ENCODE measurements at places on chromosomes 6 and 20. TPM values are rescaled to one million over a fixed set of nuclear protein-coding genes. Genes with fewer than 3 reads are reported as not detected.
A peak's percentile ranks its signal among the peaks of the same experiment; 100 is the strongest.

DNA sequence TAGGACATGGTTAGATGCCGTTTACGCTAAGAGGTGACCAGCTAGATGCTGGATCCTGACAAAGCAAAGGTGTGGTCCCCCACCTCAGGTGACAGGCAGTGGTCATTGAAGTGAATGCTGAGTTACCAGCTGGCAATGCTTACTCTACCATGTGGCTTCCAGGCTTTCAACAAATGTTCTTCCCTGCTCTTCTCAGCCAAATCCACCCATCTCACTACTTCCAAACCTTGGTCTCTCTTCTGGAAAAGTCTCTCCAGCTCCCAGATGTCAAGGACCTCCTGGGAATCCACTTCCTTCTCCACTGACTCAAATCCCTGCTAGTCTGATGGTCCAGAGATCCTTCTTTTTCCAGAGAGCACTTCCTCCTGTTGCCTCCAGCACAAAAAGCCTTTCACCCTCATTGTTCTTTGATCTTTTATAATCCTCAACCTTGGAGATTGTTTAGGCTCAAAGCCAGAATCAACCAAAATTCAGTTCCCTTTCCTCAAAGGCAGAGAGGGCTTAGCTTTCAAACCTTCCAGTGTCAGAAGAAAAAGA lies 228.0 kb downstream of the ZNF217 start:
- DNase-seq = no peak

The SLA2 gene
- not detected for total RNA-seq

The AVP gene
- not detected for total RNA-seq

DNA sequence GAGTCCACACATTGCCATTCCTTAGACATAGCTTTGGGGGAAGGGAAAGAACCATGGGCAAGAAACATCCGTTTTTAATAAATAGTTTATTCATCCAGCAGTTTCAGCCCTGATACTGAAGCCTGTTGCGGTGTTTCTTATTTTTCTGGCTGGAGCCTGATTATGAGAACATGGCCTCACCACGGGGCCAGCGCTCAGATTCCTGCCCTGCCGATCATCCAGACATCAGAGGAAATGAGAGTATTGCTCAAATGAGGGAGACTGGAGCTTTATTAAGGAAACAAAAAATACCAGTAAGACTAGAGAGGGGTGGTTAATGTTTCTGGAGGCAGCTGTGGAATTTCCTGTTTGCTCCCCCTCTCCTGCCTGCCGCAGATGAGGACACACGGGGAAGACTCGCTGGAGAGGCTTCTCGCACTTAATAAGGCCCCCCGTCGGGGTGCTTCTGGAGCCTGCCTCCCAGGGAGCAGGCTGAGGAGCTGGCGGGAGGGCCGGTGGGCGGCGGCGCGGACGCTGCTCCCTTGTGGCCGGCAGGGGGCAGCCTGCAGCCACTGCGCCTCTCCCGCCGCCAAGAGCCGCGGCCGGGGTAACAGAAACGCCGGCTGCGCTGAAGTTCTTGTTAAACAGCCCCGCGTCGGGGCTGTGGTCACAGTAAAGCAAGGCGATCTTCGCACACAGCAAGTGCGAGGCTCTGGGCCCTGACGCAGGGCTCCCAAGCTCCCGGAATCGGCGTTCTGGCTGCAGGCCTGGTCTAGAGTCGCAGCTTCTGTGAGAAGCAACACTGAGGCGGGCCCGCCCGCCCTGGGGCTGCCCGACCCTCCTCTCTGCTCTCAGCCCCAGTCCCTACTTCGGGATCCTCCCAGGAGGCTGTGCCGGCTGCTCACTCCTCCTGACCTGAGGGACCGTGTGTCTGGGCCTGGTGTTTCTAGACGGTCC lies 17.5 kb downstream of the LEMD2 start:
- peak; percentile 81 for DNase-seq

The AIF1 gene
- not detected for total RNA-seq

- DNase-seq = no peak
Observed at GRCh38 chr6:170165085-170165470, 125.8 kb downstream of the DLL1 start.

- DNase-seq = no peak
Observed at GRCh38 chr6:72939004-72939403, 286.3 kb downstream of the KHDC1L start.

DNA sequence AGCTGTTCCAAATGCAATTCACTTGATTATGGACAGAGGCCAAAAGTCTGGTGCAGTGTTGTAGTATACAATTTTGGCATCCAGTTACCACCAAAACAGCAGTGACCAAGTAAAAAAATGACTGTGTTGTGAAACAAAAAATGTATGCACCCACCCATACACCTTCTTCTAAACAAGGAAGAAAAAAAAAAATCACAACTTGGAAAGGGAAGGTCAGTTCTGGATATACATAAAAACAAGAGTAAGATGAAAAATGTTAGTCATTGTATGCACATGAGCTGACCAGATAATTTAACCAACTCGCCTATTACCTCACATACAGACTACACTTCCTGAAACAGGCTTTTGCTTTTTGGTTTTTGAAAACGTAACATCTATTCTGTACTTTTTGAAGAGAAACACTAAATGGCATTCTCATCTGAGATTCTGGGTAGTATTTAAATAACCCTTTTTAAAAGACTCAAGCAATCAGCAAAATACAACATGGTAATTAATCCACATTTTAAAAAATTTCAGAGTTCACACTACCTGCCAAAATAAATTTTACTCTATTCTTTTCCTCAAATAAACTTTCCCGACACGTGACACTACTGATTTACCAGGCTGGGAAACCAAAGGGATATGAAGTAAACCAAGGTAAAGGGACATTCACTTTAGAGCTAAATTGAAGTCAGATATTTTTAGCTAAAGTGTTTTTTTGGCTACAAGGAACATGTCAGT lies 141.6 kb upstream of the SHLD1 start:
- DNase-seq = peak; percentile 38

DNA sequence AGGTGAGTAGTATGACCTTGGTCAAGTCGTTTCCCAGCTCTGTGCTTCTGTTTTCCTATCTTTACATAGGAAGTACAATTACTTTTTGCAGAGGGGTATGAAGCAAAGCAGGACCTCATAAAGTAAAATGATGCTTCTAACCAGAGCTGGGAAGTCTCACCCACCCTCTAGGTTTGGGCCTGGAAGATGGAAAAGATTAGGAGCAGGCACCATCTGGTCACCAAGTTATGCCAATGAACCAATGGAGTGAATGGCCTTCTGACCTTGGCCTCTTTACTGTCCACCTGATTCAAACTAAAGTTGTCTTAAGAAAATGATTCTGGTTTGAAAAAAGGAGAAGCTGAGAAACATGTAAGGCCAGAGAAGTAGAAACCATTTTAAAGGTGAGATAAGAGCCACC lies 68.9 kb upstream of the CTNNBL1 start:
- no peak for DNase-seq

- no peak for DNase-seq
Observed at GRCh38 chr6:115733426-115733825, 327.3 kb downstream of the FRK start.

The C20orf204 gene
- 1.7 TPM for total RNA-seq

The ISM1 gene
- 0.39 TPM for total RNA-seq

DNA sequence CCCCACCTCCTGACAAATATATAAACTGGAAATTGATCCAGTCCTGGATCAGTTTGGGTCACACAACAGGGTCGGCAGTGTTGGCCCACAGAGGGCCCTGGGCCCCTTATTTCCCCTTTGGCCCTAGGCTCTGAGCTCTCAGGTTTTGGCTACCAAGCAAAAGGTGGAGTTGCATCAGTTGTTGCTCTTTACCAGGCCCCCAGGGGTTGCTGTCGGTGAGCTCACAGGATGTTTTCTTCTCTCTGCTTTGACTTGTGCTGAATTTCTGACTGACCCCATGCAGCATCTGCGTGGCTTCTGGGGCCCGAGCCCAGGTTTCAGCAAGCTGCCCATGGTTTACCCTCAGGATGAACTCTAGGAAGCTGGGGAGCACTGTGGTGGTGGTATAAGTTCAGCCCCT lies 44.6 kb downstream of the PPARD start:
- DNase-seq = no peak

DNA sequence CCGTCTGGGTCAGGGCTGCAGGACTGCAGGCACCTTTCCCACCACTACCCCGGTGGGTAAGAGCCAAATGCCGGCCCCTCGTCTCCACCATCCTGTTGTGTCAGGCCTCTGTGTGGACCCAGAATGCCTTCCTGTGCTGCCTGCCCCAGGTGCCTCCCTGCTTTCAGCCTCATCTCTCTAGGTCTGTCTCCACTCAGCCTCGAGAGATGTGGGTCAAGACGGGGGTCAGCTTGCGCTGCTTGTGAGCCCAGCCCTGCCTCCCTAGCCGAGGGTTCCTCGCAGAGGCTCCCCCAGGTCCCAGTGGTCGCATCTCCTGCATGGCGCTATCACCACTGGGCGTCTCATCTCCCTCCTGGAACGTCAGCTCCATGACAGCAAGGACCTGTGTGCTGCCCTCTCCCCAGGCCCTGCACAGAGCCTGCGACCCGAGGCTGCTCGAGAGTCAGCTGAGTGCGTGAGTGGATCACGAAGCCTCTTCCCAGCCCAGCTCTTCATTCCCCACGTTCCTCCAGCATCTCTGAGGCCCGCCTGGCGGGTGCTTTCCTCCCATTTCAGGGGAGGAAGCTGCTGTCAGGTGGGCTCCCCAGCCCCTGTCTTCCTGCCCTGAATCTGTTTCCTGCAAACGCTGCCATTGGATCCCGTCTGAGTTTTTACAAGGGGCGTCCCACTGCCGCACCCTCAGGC lies 38.7 kb upstream of the ZBP1 start:
- DNase-seq = no peak

DNA sequence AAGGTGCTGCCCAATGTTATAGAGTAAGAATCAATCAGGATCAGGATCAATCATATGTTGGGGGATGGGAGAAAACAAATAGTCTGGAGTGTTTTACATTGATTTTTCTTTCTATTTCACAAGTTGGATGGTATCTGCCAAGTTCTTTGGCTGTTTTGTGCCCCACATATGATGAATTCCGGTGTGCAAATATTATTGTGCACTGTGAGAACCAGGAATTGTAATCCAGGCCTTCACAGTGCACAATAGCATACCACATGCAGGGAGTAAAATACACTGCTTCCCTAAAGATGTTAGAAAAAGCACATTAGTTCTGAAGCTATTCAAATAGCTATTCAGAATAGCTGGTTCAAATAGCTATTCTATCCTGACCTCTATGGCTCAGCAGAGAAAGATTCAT lies 133.7 kb downstream of the LCA5 start:
- no peak for DNase-seq

The PACSIN1 gene
- not detected for total RNA-seq

- DNase-seq = no peak
Observed at GRCh38 chr6:167652701-167653095, 174.0 kb upstream of the AFDN start.

GRCh38 chr6:30348957-30349356 lies 4.0 kb downstream of the RPP21 start:
- no peak for DNase-seq

DNA sequence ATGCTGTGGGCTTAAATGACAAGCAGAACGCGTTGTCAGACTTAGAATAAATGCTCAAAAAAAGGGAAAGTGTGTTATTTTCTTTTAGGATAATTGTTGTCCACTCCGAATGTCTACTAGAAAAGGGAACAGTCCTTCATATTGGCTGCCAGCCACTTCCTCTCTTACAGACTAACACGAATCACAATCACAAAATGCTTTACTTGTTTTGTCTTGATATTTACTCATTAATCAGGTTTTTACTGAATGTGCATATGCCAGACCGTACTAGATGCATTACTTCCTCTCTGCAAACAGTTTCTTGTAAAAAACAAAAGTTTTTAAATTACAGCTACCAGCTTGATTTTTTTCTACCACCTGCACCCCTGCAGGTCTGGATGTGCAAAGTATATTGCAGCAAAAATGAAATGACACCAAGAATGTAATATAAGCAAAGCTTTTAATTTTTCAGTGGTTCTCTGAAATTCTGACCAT lies 821 bp downstream of the DHX35 start:
- no peak for DNase-seq

The SOBP gene
- total RNA-seq = 0.49 TPM

The LY6G5C gene
- total RNA-seq = 2.9 TPM

DNA sequence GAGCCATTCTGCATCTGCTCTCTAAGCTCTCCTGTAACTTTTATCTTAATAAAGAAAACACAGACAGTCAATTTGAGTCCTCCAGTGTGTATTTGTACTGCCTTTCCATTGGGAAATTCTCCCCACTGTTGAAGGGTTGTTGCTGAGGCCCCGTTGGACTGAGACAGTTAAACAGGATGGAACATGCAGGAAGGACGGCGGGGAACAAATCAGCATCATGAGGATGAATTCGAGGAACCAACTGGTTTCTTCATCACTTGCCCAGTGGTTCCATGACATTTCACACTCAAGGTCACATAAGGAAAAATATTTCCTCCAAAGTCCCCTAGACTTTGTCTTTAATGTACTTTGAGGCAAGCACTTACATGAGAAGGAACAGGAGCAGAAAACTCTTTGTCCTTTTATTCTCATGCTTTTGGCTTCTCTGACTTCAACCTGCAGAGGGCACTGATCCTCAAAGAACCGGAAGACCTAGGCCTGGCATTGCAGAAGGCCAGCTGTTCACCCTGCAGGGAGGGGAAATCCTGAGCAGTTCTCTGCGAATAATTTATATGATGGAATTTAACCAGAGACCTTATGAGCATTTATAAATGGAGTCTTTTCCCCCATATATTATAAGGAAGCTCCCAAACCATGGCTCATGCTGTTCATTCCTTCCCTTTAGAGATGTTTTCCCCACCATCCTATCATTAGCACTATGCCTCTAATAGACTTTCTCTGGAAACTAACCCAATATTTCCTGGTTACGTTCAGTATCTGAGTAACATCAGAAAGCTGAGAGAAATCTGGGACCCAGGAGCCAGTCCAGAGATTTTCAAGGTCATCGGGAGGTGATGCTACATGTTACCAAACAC lies 55.2 kb upstream of the ADGRF1 start:
- peak; percentile 89 for DNase-seq

The CRISP3 gene
- total RNA-seq = not detected

The FNDC1 gene
- total RNA-seq = not detected

DNA sequence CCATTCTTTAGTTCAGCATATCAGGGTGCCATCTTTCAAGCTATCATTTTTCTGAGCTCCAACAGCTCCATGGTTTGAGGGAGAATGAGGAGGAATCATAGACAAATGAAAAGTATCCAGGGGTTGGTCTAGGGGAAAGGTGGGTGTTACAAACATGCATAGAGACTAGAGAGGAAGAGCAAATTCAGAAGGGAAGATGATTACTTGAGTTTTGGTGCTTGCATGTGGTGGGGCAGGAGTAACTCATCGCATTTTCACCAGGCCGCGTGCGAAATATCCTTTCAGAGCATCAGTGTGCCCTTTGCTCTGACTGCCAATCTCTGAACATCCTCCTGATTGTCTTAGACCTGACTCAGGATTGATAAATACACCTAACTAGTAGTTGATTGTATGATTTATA lies 7.7 kb upstream of the BICRAL start:
- DNase-seq = no peak

The HSF2 gene
- 22.5 TPM for total RNA-seq

The AHI1 gene
- 22.9 TPM for total RNA-seq

- DNase-seq = no peak
Observed at GRCh38 chr6:15386110-15386755, 140.4 kb downstream of the JARID2 start.

The GDAP1L1 gene
- not detected for total RNA-seq

The SS18L1 gene
- total RNA-seq = 8.6 TPM

- no peak for DNase-seq
Observed at GRCh38 chr20:7015257-7015656, 247.8 kb downstream of the BMP2 start.

Data from RPMI7951 (cell line).